ENCODE measurements at places on chromosomes 11 and 22.
A peak's percentile ranks its signal among the peaks of the same experiment; 100 is the strongest.

DNA sequence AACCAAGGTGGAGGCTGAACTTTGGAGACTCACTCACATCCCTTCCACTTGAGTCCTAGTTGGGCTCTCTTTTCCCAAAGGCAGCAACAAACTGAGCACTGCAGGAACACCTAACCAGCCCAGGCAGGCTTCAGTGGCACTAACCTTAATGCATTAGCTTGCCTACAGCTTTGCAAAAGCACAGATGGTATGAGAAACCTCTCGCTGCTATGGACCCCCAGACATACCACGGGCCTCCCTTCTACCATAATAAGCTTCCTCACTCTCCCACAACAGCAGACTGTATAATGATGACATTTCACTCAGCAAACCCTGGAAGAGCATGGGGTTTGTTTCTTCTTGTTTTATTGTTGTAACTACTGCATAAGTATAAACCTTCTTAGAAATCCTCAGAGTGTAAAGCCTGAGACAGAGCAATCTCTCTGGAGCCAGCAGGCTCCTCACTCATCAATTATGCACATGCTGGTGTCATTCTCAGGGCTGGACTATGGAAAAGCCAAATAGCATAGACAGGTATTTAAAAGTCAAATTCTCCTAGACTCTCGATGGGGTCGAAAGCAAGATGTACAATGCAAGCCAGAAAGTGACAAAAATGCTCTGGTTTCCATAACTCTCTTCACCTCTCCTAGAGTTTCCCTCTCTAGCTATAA lies 167.6 kb downstream of the NXPE2 start:
- no peak for DNase-seq

DNA sequence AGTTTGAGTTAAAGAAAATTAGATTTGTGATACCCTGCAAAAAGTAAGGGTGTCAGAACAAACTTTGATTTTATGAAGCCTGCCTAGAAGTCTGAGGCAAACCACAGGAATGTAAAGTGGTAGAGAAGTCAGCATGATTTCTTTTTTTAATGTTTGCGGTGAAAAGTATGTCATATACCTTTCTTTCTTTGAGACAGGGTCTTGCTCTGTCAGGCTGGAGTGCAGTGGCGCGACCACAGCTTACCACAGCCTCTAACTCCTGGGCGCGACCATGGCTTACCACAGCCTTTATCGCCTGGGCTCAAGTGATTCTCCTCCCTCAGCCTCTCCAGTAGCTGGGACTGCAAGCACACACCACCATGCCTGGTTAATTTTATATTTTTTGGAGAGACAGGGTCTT lies 4.7 kb downstream of the API5 start:
- DNase-seq, result no peak

GRCh38 chr11:119745776-119746535 lies 17.0 kb upstream of the NECTIN1 start:
- DNase-seq, result no peak

DNA sequence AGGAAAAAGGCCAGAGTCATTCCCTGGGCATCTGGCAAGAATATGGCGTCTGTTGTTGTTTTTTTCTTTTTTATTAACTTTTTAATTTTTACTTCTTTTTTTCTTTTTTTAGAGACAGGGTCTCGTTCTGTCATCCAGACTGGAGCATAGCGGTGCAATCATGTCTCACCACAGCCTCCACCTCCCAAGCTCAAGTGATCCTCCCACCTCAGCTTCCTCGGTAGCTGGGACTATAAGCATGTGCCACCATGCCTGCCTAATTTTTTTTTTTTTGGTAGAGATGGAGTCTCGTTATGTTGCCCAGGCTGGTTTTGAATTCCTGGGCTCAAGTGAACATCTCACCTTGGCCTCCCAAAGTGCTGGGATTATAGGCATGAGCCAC lies 54.0 kb upstream of the PRDM11 start:
- no peak for DNase-seq

GRCh38 chr11:130040281-130040940 lies 29.3 kb upstream of the APLP2 start:
- DNase-seq, result no peak

DNA sequence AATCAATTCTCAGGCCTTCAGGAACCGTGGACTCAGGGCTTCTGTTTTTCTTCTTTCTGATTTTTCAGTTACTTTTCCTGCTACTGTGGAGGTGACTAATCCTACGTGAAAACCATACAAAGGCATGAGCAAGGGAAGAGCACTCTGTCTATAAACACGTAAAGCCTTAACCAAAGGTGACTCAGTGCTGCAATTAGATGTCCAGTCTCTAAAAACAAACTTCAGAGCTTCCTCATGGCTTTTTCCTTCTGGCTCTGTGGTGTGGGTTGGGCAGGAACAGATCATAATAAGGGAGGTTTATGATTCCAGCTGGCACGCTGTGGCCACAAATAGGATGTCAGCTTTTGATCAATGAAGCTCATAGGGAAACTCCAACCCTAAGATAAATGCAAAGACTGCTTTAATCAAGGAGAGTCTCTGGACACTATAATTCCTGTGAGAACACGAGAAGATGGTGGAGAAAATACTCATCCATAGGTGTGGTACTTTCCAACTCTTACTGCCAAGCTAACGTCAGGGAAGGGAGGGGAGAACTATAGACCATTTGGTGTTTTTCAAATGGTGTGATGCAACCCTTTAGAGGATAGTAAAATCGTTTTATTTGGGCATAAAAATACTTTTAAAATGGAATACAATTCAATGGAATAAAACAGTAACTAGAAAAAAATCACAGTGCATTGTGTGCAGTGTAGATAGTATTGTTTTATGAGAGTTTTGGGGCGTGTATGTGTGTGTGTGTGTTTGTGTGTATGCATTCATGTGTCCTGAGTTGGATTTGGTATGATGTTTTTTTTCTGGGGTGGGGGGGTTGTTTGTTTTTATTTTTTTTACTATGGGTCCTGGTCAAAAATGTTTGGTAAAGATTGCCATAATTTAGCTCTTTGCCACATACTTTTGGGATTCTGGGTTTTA lies at the start of gene NXPE2:
Gene NXPE2 (plus strand): TSS at position 403 of the 912 bp plus-strand sequence. CDS start 49 bp downstream, at position 452.
- no peak for DNase-seq

GRCh38 chr11:67629386-67630227 lies at the start of gene NUDT8:
NUDT8 (minus strand) TSS chr11:67629937; CDS start chr11:67629911, 26 bp downstream.
- peak; percentile 34 for DNase-seq

DNA sequence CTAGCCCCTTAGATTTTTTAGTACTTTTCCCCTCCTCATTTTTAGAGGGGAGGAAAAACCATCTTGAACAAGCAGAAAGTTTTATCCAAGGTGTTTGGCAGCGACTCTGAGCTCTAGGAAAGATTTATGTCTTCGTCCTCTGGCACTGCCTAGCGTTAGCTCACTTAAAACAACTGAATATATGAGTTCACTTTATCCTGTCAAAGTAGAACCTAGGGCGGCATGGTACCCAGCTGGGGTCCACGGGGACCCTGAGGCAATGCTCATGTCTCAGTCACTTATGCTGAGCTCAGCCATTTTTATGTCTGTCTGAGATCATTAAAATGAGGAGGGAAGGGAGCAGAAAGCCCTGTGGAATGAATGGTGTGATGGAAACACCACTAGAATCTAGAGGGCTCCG lies 14.2 kb upstream of the VSIG10L2 start:
- DNase-seq, result no peak

DNA sequence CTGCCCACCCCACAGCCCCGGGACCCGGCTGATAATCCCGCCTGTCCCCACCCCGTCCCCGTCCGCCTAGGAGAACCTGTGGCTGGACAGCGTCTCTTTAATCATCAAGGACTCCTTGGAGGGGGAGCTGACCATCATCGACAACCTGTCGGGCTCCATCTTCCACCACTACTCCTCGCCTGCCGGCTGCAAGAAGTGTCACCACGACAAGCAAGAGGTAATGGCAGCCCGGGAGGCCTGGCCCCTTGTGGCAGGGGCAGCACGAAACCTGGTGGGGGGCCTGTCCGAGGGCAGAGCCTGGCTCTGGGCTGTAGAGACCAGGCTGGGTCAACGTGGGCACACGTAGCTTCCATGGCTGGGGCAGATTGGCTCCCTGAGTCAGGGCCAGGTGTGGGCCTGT lies 109.1 kb downstream of the CACNA1I start:
- no peak for DNase-seq

DNA sequence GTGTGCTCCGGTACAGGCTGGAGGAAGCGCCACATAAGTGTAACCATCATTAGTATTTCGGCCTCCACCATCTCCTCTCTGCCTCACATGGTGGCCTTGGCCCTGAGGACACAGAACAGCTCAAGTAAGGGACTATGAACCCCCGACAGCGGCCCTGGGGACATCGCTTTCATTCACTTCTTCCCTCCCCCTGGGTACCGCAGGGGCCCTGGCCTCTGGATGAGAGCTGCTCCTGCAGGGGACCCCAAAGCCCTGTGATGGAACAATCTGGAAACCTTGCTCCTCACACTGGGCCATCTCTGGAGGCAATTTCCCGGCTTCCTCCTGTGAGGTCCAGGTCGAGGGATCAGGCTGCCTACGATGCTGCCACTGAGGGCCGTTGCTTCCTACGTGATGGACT lies 565.5 kb downstream of the BRD1 start:
- no peak for DNase-seq

- no peak for DNase-seq
Observed at GRCh38 chr11:19181531-19182261, 20.1 kb downstream of the CSRP3 start.

DNA sequence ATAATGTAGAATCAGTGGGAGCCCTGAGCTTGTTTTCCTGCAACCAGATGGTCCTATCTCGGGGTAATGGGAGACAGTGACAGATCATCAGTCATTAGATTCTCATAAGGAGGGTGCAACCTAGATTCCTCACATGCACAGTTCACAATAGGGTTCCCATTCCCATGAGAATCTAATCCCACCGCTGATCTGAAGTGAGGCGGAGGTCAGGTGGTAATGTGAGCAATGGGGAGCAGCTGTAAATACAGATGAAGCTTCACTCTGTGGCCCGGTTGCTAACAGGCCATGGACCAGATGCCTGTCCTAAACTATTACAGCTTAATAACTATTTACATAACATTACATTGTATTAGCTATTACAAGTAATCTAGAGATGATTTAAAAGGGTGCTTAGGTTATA lies 17.0 kb downstream of the DIXDC1 start:
- DNase-seq, result no peak

DNA sequence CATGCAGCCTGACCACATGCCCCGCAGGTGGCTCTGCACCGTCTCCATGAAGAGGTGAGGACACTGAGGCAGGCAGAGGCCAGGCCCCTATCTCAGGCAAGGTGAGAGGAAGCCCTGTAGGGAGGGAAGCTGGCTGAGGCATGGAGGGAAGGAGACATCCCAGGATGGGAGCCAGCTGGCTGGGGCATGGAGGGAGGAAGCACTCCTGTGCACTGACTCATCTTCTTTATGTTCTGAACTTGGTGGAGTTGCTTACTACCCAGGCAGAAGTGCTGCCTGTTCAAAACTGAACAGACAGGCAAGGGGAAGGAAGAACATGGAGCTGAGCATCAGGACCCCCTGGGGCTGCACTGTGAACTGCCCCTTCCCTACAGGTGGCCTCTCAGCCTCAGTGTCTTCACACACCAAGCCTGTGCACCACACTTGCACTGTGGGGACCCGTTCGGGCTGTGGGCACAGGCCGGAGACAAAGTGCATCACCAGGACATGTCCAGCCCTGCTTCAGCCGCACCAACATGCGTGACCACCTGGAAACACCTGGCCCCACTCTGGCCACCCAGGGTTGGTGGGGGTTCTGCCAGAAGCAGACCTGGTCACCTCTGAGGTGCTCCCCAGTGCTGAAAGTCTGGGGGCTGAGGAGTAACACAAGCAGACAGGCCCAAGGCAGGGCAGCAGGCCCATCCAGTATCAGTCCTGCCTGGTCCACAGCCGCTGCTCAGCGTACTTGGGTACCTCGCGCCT lies 55.5 kb downstream of the DGCR2 start:
- DNase-seq, result no peak

DNA sequence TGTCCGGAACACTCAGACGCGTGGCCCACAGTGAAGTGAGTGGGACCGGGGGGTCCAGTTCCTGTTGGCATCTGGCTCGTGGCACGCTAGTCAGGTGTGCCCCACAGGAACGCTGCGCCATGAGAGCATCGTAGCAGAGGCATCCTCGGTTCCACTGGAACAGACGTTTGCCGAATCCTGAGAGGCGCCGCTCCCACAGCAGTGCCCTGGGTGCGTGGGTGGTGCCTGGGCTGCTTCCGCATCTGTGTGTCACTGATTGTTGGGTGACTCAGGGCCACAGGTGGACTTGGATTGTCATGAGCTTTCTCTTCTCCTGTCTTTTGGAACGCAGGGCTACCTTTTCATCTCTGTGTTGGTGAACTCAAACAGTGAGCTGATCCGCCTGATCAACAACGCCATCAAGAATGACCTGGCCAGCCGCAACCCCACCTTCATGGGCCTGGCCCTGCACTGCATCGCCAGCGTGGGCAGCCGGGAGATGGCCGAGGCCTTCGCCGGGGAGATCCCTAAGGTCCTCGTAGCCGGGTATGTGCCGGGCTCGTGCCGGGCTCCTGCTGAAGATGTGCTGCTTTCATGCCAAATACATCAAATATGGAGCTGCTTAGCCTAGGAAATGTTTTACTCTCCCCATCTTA lies 46.2 kb downstream of the AP2A2 start:
- DNase-seq, result no peak

DNA sequence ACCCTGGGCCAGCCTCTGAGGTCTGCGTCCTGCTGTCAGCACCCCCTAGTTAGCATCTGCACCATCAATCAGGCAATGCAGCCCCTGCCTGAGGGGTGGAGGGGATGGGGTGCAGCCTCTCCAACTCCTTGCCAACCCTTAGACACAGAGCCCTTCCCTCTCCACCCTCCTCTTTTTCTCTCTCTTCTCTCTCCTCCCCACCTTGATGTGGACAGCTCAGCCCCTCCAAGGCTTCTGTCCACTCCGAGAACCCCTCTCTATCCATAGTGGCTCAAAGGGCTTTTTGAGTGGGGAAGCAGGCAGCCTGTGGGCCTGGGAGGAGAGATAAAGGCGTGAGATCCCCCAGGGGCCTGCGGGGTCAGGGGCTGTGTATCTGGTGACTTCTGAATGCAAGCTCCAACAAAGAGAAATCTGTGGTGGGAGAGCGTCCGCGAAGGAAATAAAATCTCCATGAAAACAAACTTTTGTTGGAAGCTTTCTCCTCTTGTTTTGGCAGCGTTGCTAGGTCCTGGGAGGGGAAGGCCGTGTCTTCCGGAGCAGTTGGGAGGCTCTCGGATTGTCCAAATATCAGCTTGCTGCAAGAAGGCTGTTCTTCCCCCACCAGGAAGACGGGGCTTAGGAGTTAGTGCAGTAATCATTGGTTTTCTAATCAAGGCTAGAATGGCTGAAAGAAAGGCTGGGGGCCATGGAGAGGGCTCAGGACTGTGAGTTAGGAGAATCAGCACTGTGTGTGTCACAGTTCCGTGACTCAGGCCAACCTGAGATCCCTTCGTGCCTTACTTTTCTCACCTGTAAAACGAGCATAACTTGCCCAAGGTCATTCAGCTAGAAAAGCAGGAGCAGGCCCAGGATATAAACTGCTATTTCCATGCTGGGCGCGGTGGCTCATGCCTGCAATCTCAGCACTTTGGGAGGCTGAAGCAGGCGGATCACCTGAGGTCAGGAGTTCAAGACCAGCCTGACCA lies 50.3 kb downstream of the PKNOX2 start:
- DNase-seq, result no peak

GRCh38 chr22:23152238-23153114 lies 7.2 kb downstream of the RAB36 start:
- DNase-seq, result no peak

- DNase-seq, result no peak
Observed at GRCh38 chr11:114479331-114479730, 40.1 kb downstream of the REXO2 start.
